ENCODE measurements at places on chromosomes 7 and 10.
A peak's percentile ranks its signal among the peaks of the same experiment; 100 is the strongest.

DNA sequence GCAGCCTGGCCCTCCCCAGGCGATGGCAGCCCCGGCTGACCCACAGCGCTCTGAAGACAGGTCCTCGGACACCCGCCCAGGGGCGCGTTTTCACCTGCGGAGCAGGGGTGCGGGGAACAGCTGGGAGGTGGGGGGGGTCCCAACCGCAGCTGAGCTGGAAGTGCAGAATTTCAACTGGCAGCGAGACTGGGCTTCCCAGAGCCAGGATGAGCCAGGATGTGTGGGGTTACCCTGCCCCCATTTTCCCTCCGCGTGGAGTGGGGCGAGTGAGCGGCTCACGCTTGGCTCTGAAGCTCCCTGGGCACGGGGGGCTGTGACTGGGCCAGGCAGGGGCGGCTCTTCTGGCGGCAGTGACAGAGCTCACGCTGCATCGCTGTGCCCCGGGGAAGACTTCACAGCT, 70.2 kb downstream of the DNAJB6 start:
- no peak for DNase-seq

DNA sequence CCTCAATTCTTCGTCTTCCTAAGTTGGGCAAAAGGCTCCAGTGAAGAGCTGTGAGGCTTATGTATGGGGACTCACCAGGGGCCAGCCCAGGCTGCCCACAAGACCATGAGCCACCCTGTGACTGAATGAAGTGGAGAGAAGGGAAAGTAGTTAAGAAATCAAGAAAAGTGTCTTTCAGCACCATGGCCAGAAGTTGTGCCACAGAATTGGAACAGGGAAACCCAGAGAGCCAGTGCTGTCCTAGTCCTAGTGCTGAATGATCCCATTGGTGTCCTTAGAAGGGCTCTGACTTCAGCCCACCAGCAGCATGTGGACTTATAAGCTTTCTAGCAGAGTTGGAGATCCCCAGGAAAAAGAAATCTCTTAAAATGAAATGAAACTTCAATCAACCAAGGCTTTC, 37.0 kb upstream of the CCSER2 start:
- peak; percentile 9 for DNase-seq

DNA sequence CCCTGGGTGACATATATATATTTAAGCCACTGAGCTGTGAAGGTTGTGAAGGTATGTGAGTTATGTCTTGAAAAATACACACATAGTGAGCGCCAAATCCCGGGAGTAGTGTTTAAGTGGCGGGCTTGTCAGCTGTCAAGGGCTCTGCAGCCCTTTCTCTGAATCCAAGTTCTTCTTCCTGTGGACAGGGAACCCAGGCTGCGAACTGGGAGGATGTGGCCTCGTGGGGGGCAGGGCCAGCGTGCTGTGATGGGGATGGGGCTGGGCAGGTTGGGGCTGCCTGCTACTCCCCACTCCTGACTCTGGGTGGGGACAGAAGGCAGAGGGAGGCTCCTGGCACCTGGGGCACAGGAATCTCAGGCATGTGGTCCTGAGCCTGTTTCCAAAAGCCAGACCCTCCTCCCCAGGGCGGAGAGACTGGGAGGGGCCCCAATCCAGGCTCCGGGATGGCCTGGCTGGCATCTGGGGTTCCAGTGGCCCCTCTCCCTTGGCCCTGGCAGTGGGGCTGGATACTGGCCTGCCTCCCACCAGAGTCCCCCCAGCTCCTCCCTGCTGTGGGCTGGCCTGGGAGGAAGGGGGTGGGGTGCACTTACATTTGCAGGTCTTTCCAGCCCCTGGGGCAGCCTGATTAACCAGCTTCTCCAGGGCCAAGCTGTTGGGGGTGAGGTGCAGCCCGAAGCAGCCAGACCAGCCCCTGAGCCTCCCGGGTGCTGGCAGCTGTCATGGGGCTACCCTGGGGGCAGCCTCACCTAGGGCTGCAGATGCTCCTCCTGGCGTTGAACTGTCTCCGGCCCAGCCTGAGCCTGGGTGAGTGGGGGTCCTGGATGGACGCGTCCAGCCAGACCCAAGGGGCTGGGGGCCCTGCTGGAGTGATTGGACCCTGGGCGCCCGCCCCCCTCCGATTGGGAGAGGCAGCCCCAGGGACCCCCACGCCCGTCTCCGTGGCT, at the start of gene UPK3B:
Gene UPK3B (plus strand): TSS at position 622 of the 947 bp plus-strand sequence. CDS start 101 bp downstream, at position 723.
- no peak for DNase-seq

GRCh38 chr10:15737656-15738055, 17.9 kb upstream of the ITGA8 start:
- peak; percentile 49 for DNase-seq

DNA sequence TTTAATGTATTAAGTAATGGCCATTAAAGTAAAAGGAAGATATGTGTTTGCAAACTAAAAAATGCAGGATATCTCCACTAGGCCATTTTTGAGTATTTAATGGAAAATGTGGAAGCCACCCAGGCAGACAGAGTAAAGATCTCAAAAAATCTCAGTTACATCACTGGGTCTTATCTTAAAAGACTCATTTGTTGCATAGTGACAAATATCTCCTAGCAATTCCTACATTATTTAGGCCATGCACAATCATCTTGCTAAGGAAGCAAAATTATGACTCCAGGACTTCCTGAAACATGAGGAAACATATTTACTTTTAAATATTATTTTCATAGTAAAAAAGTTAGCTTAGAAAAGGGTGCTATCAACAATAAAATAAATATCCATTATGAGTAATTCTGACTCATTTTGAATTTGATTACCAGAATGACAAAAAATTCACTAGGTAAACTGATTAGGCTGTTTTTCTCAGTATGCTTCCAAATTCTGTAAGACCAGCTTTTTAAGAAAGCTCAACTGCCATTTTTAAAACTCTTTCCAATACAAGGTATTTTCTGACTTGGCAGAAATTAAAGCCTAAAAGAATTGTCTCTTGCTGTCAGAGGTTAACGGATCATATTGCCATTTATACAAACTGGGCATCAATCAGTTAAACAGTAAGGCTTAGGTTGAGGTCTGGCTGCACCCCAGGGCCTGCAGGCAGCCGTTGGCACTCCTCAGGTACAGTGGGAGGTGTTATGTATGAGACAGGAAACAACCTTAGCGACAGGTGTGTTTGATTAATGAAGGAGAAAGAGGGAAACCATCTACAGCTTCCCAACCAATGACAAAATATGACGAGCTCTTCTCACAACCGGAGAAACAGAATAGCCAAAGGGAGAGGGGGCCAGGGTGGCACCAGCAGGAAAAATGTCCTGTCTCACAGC, 31.8 kb downstream of the PCLO start:
- DNase-seq = no peak

- no peak for DNase-seq
Observed at GRCh38 chr10:77702166-77702565, 64.6 kb upstream of the KCNMA1 start.

DNA sequence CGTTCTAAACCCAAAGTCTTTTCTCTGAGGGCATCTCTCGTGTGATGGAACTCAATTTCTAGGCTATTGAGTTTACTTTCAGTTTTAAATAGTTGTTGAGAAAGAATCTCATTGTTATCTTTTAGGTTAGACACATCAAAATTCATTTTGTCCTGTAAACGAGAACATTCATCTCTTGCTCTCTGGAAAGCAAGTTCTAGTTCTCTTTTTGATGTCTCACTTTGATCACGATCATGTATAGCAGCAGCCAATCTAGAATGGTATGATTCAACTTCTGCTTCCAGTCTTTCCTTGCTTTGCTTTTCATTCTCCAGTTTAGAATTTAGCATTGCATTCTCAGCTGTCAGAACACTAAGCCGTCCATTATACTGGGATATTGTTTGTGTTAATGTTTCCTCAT, 65.1 kb downstream of the ANKRD26 start:
- DNase-seq = no peak

DNA sequence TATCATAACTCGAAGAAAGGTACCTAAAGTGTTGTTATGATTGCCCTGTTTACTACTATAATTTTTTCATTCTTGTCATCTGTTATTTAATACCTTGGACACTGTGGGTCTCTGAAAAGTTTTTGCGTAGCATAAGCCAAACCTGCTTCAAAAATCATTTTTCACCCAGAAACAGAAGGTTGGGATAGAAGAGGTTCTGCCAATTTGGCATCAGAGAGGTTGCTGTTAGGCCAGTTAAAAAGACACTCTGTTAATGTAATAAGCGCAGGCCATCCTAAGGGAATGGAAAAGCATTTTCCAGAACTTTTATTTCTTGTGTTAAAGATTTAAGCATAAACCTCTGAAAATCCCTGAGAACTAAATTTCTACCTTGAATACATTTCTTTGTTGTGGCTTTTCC, 212.2 kb downstream of the BMPER start:
- DNase-seq = peak; percentile 19

DNA sequence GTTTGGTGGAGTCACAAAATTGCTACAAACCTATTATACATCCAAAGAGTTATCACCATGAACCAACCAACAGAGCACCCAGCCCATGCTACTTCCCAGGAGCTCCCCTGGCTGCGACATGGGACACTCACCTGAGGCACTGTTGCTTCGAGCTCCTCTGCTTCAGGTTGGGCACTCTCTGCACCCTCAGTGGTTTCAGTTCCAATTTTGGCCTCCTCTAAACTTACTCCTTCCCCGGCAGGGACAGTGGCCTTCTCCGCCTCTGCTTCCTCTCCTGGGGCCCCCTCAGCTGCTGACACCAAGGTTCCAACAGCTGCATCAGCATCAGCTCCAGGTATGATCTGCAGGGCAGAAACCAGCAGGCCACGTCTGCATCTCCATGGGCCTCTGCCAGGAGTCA, 120.4 kb upstream of the TARP start:
- no peak for DNase-seq

DNA sequence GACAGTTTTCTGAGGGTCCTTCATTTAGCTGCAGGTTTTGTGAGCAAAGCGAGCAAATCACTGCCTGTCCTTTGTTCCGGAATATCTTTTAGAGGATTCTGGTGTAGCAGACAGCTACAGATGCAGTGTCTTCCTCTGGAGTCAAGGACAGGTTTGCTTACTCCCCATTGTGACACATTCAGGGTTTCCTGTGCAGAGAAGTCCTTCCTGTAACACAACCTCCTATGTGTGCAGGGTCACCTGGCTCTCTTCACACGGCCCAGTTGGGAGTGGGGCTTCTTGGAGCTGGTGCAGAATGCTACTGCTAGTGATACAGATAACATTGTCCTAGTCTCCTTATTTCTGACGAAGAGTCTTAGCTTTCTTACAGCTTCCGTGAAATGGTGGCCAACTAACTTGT, 47.9 kb downstream of the RBM33 start:
- no peak for DNase-seq

DNA sequence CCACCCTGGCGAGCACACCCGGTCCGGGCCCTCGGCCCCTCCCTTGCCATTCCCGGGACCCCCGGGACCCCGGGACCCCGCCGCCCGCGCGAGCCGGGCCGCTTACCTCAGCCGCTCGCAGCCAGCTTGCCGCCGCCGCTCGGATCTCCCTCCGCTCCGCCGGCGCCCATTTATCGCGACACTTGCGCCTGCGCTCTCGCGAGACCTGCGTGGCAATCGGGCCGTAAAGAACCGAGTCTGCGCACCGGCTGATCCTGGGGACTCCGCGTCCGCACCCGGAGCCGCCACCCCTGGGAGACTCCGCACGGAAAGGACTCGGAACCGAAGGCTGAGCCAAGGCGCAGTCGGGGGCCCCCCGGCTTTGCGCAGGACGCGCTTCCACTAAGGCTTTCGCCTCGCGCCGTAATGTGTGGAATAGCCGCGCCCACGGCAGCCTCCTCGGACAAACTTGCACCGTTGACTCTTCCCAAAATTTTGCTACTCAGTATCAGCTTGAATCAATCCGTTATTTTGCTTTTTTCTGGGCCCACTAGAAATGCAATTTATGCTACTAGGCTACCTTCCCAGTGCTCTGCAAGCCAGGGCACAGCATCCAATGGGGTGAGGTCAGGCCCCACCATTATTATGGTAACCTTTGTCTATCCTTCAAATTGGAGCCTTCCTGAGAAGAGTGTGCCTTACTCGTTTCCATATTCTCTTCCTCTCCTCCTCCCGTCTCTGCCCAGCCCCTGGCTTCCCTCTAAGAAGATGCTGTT, at the start of gene MAD1L1:
Gene MAD1L1 (minus strand): TSS at position 180 of the 755 bp plus-strand sequence. CDS start 2,812 bp downstream, outside the sequence.
- DNase-seq = peak; percentile 81

- DNase-seq = no peak
Observed at GRCh38 chr10:71799608-71800453, 26.5 kb upstream of the VSIR start.

DNA sequence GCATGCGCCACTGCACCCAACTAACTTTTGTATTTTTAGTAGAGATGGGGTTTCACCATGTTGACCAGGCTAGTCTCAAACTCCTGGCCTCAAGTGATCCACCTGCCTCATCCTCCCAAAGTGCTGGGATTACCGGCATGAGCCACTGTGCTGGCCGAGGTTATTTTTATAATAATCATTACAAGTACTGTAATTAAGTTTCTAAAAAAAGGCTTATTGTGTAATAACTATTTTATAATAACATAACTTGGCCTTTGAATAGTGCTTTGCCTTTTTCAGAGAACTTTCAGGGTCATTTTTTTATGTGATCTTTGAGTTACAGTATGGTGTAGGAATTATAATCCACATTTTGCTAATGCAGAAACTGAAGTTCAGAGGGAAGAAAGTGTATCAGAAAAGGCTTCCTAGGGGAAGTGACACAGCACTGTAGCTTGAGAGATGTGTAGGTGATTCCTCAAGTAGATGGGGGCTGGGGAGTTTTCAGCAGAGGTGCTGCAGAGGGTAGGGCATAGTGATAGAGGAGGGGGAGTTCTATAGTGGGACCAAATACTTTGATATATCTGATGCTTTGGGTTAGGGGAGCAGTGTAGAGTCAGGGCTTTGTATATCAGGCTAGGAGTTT, 9.2 kb upstream of the SYPL1 start:
- DNase-seq = no peak

GRCh38 chr10:850093-850492, 81.4 kb downstream of the LARP4B start:
- no peak for DNase-seq

DNA sequence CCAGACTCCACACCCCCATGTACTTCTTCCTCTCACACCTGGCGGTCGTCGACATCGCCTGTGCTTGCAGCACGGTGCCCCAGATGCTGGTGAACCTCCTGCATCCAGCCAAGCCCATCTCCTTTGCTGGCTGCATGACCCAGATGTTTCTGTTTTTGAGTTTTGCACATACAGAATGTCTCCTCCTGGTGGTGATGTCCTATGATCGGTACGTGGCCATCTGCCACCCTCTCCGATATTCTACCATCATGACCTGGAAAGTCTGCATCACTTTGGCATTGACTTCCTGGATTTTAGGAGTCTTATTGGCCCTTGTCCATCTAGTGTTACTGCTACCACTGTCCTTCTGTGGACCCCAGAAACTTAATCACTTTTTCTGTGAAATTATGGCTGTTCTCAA, 4.8 kb downstream of the OR2A25 start:
- no peak for DNase-seq

GRCh38 chr10:13949844-13950542, 363.2 kb downstream of the PRPF18 start:
- DNase-seq = peak; percentile 94

GRCh38 chr7:73606801-73607691, 17.3 kb downstream of the MLXIPL start:
- no peak for DNase-seq

GRCh38 chr7:135174941-135175340, 4.4 kb upstream of the CYREN start:
- DNase-seq = no peak

- DNase-seq = no peak
Observed at GRCh38 chr7:47420122-47420780, 161.7 kb downstream of the TNS3 start.
